ENCODE measurements at places on chromosomes 2 and 18.

GRCh38 chr2:72789241-72789640, 36.6 kb downstream of the EXOC6B start:
- no peak for DNase-seq

- no peak for DNase-seq
Measured at GRCh38 chr18:34744569-34744968, 34.5 kb downstream of the DTNA start.

GRCh38 chr2:58109481-58109880, 62.9 kb downstream of the VRK2 start:
- DNase-seq: no peak

DNA sequence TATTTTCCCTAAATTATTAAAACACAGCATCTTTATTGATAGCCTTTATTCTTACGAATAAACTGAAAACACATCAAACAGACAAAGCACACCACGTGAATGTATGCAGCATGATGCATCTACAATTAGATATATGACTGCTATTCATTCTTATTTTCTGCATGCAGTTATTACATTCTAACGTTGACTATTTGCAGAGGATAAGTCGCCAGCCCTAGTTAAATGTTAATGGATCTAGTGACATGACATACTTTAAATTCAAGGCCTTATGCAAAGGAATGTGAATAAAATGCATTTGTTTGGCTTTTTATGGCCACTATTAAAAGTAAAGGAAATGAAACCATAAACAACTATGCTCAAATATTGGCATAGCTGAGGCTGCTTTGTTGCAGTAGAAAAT, 172.4 kb downstream of the MAP2 start:
- DNase-seq: no peak

DNA sequence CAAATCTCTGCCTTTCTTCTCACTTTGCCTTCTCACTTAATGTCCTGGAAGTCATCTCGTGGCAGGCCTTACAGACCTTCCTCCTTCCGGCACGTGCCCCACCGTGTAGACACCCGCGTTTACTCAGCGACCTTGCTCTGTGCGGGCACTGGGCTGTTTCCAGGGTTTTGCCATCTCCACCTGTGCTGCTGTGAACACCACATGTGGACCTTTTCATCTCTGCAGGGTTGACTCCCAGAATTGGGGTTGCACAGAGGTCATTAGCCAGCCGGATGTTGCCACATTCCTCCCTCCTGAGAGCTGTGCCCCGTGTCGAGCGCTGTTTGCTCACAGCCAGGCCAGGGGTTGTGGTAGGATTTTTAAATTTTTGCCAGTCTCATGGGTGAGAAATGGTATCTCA, 25.4 kb downstream of the KCNG2 start:
- no peak for DNase-seq

DNA sequence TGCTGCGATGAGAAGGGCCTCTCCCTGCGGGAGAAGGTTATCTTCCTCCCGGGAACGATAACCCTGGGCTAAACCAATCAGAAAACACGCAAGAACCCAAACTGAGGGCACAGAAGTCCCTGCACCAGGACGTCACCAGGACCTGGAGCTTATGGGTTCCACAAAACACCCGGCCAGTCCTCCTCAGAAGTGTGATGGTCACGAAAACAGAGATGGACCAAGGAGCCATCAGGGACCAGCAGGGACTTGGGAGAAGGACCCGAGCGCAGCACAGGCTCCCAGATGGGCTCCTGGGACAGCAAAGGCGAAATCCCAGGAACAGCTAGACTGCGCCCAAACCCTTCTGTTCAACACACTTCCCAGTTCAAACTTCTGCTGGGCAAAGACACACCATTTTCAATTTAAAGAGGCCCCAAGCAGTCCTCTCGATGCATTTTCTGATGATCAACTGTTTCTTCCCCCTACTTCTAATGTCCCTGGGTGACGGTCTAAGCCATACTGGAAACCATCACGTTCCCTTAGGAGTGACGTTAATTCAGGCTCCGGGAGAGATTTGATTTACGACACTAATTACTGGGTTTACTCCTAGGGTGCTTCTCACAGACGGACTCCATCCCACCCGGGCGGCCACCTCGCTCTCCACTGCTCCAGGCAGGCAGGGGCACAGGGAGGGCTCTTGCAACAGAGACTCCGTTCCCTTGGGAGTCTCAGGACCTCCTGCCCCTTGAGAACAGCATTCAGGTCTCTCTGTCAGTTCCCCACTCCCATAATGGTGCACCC, 29.2 kb downstream of the ZNF516 start:
- no peak for DNase-seq

- DNase-seq: no peak
Measured at GRCh38 chr2:120722246-120722567, 13.5 kb upstream of the GLI2 start.

- no peak for DNase-seq
Measured at GRCh38 chr2:202990501-202990900, 24.2 kb upstream of the NBEAL1 start.

DNA sequence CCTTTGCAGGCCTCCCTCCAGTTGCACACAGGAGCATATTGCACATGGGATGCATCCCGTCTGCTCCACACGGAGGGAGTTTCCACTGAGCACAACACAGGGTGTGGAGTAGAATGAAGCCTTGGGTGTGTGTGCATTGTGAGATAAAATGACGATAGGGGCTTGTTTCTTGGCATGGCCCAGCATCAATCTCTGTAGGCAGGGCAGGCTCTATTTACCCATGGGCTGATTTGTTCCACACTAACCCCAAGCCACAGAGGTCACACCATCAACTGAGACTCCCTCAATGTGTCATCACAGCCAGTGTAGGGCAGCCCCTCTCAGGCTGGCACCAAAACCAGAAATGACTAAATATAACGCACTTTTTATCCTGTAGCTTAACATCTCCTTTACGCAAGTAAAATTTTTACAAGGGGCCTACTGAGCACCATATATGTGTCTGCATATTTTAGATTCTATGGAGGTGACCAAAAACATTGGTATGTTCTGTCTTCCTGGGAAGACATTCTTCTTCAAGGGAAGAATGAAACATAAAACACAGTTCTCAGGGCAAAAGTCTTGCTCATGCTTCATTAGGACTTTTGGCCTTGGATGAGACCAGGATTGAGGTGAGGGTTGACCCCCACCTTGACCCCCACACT, 2.7 kb upstream of the GKN1 start:
- DNase-seq: no peak

DNA sequence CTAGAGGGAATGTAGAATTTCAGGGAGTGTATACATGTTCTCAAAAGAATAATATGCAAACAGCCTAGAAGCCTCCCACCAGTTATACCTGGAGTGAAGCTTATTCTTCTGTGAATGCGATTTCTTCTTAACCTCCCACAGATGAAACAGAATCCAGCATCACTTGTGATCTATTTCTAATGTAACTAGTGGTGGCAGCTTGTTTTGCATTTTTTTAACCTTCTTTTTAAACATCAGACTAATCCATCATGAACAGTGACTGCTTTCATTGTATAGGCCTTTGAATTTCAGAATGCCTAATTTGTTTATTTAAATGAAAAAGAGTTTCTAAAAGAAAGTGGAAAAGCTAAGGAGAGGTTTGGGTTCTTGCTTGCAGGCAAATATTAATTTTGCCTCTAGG, 85.7 kb upstream of the EPHA4 start:
- no peak for DNase-seq

DNA sequence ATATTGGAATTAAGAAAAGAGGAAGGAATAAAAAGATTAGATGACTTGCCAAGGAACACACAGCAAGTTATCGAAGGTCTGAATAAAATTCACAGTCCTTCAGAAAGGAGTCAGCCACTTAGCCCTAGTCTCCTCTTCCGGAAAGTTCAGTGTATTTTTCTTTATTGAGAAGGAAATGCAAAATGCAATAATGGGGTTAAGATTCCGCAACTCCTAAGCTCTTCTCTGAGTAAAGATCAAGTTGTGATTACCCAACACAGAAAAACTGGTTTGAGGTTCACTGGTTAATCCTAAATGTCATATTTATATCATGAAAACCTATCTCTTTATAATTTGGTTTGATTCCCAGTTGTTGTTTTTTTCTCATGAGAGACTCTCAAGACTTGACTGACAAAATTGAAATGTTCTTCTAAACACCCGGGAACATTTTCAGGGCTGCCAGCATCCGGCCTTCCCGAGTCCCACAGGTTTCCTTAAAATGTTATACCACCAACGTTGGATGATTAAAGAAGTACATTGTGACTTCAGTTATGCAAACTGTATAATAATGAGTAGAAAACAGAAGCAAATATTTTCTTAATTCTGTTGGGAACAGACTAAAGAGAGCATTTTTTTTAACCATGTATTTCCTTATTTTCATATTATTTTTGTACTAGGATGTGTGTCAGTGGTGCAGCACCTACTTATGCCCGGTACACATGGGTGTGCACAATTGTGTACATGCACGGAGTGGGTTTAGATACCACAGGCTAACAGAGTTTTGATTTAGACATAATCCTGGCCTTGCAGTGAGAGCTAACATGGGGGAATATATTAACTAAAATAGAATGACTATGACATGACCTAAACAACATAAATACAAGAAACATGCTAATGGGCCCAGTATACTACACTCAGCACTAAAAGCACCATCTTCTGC, 100.2 kb downstream of the STK39 start:
- DNase-seq: no peak
